B cell (primary cell): ENCODE measurements at places on chromosomes 7 and 10. TPM values are rescaled to one million over a fixed set of nuclear protein-coding genes. Genes with fewer than 3 reads are reported as not detected.

Gene JAZF1
- 38.6 and 42.3 TPM in 2 replicates for total RNA-seq

Gene ANKRD61
- total RNA-seq: not detected in 2 replicates

DNA sequence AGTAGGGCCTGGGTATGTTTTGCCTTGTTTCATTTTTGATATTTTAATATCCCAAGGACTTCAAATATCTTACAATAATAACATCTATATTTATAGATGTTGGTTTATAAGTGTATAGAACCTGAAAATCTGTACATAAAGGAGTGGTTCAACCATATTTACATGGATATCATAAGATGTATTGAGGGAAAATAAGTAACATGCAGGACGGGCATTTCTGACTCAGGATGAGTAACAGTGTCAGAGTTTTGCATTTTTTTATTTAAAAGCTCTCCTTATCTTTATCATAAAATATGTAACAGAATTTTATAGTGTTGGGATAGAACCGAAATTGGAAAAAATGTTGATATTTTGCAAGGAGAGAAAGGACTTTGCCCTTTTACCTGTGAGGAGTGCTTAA lies 1438.7 kb downstream of the REEP3 start:
- no peak overlapping the region for H3K27ac ChIP-seq
- H3K36me3 ChIP-seq: no peaks in the 10 kb centered on the region
- no peaks in the 10 kb centered on the region for H3K27me3 ChIP-seq
- no peaks in the 10 kb centered on the region for H3K4me1 ChIP-seq
- DNase-seq: no peak
- H3K4me3 ChIP-seq: no peak overlapping the region

DNA sequence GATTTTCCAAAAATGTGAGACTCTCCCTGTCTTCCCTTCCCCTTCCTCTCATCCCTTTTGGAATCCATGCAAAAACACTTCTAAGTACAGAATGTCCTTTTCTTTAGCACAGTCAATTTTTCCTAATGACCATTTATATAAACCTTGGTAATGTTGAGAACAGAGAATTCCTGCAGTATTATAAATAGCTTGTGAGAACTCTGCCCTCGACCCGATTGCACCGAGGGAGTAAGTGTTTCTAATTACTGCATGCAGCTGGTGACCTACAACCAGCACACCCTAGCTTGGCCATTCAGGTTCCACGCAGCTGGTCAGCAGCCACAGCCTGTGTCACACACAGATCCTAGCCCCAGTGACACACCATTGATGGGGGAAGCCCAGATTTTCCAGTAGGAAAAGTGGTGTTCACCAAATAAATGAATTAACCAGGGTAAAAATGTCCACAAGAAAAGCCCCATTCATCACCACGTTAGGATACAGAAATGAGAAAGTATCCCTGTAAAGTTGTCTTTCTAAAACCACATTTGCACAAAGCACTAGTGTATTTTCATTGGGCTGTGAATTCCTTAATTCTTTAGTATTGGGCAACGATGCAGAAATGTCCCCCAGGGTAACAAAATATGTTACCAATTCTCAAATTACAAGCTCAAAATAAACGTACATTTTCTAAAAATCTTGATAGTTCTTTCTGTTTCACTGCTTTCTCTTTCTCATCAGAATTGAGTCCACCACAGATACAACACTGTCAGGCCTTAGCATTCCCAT lies 499.0 kb upstream of the KLF6 start:
- H3K4me3 ChIP-seq: no peak overlapping the region
- H3K27ac ChIP-seq: no peak overlapping the region
- no peaks in the 10 kb centered on the region for H3K27me3 ChIP-seq
- no peaks in the 10 kb centered on the region for H3K4me1 ChIP-seq
- H3K36me3 ChIP-seq: no peaks in the 10 kb centered on the region
- DNase-seq: no peak

DNA sequence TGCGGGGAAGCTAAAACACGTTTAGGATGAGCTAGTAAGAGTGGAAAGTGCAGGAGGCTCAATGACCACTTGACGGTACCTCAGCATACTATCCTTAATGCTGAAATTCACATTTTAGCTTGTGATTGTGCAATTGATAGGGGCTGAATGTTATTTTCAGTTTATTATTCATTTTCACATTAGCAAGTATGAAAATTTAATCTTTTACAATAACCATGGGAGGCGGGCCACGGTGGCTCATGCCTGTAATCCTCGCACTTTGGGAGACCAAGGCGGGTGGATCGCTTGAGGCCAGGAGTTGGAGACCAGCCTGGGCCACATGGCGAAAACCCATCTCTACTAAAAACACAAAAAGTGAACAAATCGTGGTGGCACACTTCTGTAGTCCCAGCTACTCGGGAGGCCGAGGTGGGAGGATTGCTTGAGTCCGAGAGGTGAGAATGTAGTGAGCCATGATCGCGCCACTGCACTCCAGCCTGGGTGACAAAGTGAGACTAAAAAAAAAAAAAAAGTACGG lies 22.0 kb upstream of the ANLN start:
- no peaks in the 10 kb centered on the region for H3K36me3 ChIP-seq
- DNase-seq: no peak
- H3K27me3 ChIP-seq: no peaks in the 10 kb centered on the region
- no peak overlapping the region for H3K27ac ChIP-seq
- H3K4me1 ChIP-seq: peaks cover 3% of the 10 kb centered on the region
- H3K4me3 ChIP-seq: peak overlapping the region; percentile 58

- H3K4me3 ChIP-seq: no peak overlapping the region
- peak; percentile 56 for DNase-seq
- peaks cover 10% of the 10 kb centered on the region for H3K36me3 ChIP-seq
Measured at GRCh38 chr7:91034459-91035368, 229.5 kb upstream of the FZD1 start.

DNA sequence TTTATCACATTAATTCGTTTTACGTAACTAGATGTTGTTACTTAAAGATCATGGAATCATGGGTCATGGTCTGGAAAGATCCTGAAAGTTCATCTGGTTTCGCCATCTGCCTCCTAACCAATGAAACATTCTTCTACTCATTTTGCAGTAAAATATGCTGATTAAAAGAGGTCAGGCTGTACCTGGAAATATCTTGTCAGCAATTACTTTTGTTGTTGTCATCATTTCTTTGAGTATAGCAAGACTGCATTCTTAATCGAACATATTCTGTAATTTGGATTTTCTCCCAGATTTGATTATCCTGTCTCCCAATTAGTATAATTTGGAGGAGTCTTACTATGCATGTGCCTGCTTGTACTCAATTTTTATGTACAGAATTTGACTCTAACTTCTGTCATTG lies 833.7 kb downstream of the GRM8 start:
- H3K27me3 ChIP-seq: no peaks in the 10 kb centered on the region
- H3K27ac ChIP-seq: no peak overlapping the region
- DNase-seq: no peak
- H3K4me3 ChIP-seq: no peak overlapping the region
- no peaks in the 10 kb centered on the region for H3K4me1 ChIP-seq
